GM18507 (cell line): ENCODE measurements at places on chromosomes 6 and 20.

GRCh38 chr6:15948930-15949900 is 179.7 kb upstream of the MYLIP start:
- no peak for DNase-seq

- no peak for DNase-seq
These were observed 107.8 kb downstream of the TOX2 start for GRCh38 chr20:44022464-44022863.

GRCh38 chr6:109713097-109713496 is 22.0 kb downstream of the FIG4 start:
- no peak for DNase-seq

- DNase-seq, result no peak
These were observed 19.1 kb downstream of the NKX2-4 start for GRCh38 chr20:21378259-21378658.

DNA sequence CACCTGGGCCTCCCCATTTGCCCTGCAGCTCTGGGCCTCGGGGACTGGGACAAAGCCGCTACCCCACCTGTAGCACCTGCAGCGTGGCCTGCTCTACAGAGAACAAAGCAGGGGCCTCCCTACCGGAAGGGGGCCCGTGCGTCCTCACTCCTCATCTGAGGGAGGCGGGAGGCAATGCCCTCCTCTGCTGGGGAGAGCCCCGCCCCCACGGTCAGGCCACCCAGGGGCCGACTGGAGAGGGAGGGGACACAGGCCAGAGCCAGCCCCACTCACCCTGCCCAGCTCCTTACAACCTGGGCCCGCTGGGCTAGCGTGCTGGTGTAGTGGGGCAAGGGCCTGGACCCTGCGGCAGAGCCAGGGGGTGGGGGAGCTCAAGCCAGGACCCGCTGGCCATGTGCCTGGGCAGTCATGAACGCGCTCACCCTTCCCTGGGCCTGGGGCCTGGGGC is 8.0 kb downstream of the LAMA5 start:
- no peak for DNase-seq

DNA sequence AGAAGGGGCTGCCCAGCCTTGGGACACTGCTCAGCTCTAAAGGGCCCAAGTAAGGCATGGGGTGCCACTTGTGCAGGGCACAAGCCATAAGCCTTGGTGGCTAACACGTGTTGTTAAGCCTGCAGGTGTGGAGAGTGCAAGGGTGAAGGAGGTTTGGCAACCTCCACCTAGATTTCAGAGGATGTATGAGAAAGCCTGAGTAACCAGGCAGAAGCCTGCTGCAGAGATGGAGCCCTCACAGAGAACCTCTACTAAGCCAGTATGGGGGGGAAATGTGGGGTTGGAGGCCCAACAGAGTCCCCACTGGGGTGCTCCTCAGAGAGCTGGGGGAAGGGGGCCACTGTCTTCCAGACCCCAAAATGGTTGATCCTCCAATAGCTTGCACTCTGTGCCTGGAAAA is 32.6 kb downstream of the SERINC1 start:
- DNase-seq, result no peak

- DNase-seq, result no peak
These were observed 262.0 kb downstream of the BMP7 start for GRCh38 chr20:57004416-57004815.

GRCh38 chr20:34246126-34246626 is 5.0 kb downstream of the ASIP start:
- DNase-seq, result no peak

DNA sequence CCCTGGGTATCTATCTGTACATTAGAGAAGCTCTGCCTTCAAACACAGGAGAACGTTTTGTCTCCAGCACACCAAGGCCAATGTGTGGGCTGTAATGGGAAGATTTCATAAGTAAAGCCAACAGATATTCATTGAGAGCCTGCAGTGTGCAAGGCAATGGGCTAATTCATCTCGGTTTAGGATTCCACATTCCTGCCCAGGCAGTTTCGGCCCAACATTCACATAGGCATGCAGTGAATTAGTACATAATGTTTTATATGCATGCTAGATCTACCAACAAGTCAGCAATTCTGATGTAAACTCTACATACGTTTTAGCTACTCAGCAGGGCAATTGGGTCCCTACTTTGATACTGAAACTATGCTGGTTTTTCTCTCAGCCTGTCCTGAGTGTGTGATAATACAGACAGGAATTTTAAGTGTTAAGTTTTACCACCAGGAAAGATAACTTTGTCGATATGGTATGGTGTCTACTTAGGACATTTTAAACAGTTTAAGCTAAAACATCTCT is 46.9 kb upstream of the NAA20 start:
- DNase-seq, result no peak

DNA sequence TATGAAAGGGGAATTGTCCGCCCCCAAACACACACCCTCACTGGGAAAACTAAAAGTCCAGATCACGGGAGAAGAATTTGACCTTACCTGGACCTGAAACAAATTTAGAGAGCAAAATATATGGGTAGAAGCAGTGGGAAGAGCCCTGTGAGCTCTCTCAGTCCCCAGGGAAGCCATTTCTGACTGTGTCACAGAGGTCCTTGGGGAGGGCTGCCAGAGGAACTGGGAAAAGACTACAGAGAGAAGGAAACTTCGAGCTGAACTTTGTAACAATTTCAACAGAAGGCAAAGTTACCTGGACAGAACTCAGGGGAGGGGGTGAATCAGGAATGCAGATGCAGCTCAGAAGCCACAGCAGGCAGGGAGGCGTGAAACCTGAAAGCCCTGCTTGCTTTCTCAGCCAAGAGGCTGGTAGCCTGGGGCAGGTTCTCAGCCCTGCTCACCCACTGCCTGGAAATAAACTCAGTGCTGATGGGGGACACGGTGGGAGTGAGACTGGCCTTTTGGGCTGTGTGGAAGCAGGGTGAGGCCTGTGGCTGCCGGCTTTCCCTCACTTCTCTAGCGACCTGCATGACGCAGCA is 163.8 kb downstream of the TMEM200A start:
- DNase-seq, result no peak

DNA sequence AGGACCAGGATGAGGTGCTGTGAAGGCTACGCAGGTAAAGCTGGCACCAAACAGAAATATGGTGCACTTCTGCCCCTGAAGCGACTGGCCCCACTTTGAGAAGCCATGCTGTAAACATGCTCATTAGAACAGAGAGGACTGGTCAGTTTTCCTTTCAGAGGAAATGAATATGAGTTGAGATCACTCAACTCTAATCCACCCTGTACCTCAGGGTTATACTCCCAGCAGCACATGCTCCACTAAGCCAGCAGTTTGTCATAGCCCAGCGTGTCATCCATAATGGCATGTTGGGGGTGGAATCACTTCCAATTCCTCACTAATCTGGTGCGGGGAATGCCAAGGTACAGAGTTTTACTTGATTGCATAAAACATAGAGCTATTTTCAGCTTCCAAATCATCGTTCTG is 98.1 kb downstream of the HIVEP2 start:
- no peak for DNase-seq

- DNase-seq, result no peak
These were observed 107.1 kb downstream of the MRPL14 start for GRCh38 chr6:44020148-44020547.

DNA sequence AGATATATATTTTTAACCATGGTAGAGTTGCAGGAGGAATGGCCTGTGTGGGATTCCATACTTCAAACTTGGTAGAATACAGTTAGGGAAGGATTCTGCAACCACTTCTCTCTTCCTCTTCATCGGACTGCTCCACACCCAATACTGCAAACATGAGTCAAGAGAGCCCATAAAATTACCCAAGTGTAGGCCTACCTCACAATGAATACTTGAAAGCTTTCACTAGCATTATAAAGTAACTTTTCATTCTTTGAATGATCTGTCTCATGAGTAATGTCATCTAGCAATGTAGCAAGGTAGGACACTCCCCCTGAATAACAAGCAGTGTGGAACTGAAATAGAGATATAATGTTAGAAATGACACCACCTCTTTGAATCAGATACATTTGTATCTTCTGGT is 79.4 kb downstream of the FOXC1 start:
- DNase-seq, result no peak
